ENCODE measurements at places on chromosomes 4 and X.

GRCh38 chr4:165299399-165300060 is 27.9 kb upstream of the MSMO1 start:
- DNase-seq, result no peak

- no peak for DNase-seq
Observed at GRCh38 chr4:13250263-13250662, 233.9 kb downstream of the RAB28 start.

DNA sequence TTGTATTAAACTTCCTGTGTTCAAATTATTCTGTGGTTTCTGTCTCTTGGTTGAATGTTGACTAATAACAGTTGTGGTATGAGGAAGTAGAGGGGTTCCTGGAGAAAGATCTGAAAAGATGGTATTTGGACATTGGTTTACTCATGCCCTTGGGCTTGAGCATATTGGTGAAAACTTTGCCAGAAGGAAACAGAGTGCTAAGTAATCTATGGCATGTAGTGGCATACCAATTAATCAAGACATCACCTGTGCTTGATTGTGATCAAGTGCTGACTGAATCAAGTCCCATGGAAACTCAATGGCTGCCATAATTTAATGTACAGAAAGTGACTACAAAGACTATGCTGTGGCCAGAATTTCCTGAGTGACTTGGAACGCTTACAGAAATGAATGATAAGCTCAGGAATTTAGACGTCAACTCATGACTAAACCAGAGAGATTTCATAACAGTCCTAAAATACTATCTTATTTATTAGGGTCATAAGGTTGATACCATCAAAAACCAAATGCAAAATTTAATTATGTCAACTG is 2062.9 kb downstream of the ARAP2 start:
- no peak for DNase-seq

- DNase-seq, result no peak
Observed at GRCh38 chrX:150352114-150352513, 11.0 kb upstream of the MAMLD1 start.

- DNase-seq, result no peak
Observed at GRCh38 chr4:122584519-122584918, 36.3 kb downstream of the IL21 start.

DNA sequence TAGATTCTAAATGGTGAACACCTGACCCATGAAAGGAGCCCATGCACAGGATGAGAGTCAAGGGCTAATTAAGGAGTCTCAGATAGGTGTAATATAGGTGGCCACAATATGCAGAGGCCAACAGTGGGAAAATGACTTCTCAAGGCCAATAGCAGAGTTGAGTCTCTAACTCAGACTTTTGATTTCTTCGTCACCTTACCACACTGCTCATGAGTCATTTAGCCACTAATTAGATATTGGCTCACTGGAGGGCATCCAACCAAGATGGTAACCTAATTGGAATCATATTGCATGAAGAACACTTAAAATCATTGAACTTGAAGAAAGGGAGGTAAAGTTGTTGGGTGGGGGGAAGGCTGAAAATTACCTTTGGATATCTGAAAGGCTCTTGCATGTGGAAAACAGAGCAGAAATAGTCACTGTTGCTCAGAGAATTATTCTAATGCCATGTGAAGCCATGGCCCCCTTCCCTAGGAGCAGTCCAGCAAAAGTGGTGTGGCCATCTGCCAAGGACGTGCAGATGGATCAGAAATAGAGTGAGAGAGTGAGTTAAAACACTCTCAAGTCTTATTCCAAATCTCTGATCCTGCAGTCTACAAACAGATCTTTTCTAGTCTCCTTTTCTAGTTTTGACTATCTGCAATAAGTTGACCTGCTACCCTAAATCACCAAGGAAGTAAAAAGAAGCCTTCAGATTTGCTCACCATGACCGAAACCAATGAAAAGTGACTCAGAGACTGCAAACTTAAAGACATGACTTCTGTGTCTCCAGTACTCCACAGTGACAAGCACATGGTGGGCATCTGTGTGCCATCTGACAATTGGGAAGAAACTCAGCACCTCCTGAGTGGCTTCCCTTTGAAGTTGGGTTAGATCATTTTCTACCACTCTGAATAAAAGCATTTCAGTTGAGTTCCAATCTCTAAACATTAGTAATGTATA is 93.9 kb upstream of the C1QTNF7 start:
- DNase-seq, result no peak

DNA sequence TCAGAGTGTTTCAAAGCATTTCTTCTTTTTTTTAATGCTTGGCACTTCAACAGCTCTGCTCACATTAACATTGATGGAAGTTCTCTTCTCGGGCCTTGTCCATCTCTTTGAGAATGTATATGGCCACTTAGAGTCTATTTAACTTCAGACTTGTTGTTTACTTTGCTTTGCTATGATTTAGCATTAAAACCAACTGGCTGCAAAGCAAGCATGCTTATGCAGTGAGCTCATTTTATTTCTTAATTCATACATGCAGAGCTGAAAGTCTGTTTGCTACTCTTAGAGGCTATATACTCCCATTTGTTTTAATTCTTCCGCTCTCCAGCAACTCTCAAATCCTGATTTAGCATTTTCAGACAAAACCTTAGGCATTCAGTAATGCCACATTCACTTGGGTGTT is 107.6 kb upstream of the PACRGL start:
- no peak for DNase-seq

DNA sequence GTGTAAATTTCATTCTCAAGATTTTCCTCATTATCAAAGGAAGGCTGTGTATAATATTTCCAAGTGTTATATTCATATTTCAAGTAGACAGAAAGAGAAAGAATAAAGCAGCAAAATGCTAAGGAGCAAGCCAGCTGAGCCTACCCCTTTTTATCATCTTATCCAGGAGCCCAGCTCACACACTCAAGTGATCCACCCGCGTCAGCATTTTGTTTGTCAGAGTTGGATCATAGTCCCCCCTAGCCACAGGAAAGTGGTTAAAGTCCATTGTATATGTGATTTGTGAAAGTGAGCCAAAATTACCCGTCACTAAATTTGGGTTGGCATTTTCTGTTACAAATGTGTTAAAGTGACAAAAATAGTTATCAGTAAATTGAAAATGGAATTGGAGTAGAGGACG is 289.3 kb upstream of the CTSO start:
- no peak for DNase-seq

DNA sequence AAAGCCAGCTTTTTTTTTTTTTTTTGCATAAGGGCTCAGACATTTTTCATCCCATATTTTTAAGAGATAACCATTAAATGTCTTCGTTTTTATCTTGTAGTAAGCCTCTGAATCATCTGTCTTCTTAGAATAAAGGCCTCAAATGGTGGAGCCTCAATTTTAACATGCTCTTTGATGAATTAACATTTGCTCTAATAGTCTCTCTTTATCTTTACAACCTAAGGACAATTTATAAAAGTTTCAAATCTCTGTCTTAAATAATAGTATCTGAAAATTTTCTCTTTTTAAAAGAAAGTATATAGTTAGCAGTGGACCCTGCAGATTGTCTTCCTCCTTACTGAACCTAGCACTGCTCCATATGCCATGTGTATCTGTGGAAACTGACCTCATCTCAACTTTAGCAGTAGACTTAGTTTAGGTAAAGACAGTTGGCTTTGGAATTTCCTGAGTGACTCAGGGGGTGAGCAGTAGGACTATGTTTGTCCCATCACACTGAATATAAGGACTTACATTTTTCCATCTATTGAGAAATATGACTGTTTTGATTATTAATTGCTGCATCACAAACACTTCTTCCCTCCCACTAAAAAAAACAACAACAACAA is 1658.0 kb downstream of the STIM2 start:
- no peak for DNase-seq

GRCh38 chr4:42906891-42907759 is 14.6 kb downstream of the GRXCR1 start:
- DNase-seq, result peak; percentile 43

GRCh38 chr4:44861756-44862155 is 135.4 kb upstream of the GNPDA2 start:
- no peak for DNase-seq

GRCh38 chr4:48262484-48262883 is 7.2 kb downstream of the TEC start:
- DNase-seq, result no peak

- DNase-seq, result no peak
Observed at GRCh38 chrX:125826080-125826479, 340.0 kb downstream of the DCAF12L2 start.

GRCh38 chr4:144189121-144189520 is 48.6 kb upstream of the GYPA start:
- no peak for DNase-seq

- DNase-seq, result no peak
Observed at GRCh38 chr4:74638689-74639088, 155.6 kb downstream of the BTC start.

GRCh38 chrX:150569155-150569477 is 695 bp downstream of the MTM1 start:
- no peak for DNase-seq

- DNase-seq, result no peak
Observed at GRCh38 chr4:1418494-1419285, 12.4 kb upstream of the NKX1-1 start.

DNA sequence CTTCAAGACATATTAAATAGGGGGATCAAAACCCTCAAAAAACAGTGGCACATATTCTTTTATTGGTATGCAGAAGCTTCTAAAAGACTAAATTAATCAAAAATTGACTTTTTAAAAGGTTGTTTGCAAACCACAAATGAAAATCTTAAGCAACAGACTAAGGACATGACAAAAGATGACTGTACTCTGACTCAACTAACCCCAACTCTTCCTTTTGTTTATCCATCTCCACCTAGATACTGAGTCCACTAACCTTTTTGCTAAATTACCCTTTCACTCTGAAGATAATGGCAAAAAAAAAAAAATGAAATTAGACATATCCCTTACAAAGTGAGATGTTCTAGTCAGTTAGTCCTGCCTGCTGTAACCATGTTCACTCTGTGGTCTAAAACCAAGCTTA is 91.6 kb upstream of the NLRP2B start:
- no peak for DNase-seq

GRCh38 chr4:10198365-10198764 is 81.8 kb upstream of the WDR1 start:
- DNase-seq, result no peak
